ENCODE measurements at places on chromosomes 2 and 18. TPM values are rescaled to one million over a fixed set of nuclear protein-coding genes. Genes with fewer than 3 reads are reported as not detected.

- DNase-seq: no peak
These were observed 75.0 kb upstream of the CCDC85A start for GRCh38 chr2:56108806-56109205.

The ZC3H6 gene
- total RNA-seq: 28.9 TPM

The CCDC85A gene
- total RNA-seq: 0.34 TPM

DNA sequence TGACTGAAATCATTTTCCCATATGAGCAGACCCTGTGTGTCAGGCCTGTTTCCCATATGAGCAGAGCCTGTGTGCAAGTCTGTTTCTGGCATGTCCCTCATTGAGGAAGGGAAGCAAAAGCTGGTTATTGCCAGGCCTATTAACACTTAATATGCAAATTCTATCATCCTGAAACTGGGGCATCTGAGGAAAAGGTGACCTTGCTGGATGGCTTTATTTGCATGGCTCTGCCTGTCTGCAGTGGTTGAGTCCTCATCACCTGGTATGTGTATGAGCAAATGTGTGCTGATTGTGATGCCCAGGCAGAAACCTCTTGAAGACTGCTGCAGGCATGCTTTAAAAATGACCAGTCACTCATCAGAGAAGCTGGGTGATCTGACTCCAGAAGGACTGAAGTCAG lies 31.2 kb downstream of the EIF4E2 start:
- no peak for DNase-seq
